ENCODE measurements at places on chromosomes 6 and 20.

DNA sequence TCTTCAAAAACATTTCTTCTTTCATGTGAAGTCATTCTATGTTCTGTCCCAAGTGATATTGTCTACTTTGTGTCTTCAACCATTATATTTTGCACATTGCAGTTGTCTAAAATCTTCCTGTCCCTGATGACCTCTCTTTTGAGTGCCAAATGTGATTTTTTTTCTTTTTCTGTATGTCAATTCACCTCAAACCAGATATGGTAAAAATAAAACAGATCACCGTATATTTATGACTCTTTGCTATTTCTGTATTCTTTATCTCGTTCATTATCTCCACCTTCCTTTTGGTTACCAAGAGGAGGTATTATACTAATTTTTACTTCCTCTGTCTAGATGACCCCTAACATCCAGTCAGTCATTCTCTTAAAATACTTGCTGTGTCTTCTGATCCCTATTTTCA is 165.2 kb downstream of the GRIK2 start:
- DNase-seq: no peak

DNA sequence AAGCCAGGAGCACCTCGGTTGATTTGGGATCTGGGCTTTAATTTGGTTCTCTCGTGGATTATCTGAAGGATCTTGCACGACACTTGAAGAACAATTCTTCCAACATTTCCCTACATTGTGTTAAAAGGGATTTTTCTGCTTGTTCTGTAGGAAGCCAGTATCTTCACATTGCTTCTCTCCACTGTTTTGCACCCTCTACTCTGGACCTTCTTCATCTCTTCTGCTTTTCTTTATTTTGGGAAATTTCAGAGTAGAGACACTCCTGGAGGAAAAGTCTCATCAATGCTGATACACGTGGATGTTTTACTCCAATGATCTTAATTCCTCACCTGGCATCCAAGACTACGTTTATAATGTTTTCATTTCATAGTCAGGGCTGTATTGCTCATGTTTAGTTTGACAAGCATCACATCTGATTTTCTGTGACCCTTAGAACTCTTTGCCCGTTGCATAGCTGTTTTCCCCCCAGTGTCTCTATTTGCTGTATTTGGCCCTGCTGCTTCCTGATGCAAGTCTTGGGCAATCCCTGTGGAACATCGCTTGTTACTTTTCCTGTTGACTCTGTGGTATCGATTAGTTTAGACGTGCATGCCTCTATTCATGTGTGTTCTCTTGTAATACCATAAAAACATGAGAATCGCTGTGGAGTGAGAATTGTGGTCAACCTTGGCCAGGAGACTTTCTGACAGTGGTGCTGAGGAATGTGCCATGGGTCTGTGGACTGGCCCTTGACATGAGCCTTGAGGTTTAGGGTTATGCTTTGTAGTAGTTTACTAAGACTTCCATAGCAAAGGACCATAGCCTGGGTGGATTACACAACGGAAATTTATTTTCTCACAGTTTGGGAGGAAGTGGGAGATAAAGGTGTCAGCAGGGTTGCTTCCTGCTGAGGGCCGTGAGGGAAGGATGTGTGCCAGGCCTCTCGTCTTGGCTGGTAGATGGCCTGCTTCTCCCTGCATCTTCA is 12.5 kb downstream of the PLCB1 start:
- no peak for DNase-seq

GRCh38 chr6:43999628-44000027 is 127.6 kb downstream of the MRPL14 start:
- DNase-seq: no peak

DNA sequence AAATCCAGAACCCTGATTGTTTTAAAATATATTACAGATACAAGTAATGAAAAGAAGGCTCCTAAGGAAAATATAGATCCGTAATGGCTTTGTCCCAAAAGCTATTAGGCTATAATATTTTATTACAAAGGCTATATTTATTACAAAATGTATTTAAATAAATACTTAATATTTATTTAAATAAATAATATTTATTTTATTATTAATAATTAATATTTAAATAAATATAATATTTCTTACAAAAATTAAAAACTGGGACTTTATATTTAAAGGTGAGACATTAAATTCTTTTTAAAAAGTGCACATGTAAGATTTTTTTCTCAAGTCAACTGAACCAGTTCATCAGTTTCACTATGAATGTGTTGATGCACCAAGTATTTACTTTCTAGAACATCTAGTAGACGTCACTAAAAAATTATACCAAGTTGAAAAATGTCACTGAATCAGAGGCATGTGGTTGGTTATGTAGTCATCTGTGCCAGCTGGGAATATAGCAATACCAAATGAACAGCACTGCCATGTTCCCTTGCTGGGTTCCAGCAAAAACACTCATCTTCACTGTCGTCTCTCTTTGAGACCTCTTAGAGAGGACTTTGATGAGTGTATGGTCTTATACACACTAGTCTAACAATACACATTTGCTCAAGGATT is 278.9 kb downstream of the ESR1 start:
- DNase-seq: no peak

Data from stimulated activated CD8-positive, alpha-beta memory T cell treated with anti-CD3 and anti-CD28 coated beads, Interleukin-7, amount 100 ng/mL, for 1 hour (primary cell).